ENCODE measurements at places on chromosomes 7 and 10. TPM values are rescaled to one million over a fixed set of nuclear protein-coding genes. Genes with fewer than 3 reads are reported as not detected.

The UCMA gene
- polyA plus RNA-seq, result not detected

The GNGT1 gene
- not detected for polyA plus RNA-seq

The WDR86 gene
- not detected for polyA plus RNA-seq

GRCh38 chr7:29330136-29330535, 135.6 kb downstream of the CHN2 start:
- DNase-seq, result no peak

DNA sequence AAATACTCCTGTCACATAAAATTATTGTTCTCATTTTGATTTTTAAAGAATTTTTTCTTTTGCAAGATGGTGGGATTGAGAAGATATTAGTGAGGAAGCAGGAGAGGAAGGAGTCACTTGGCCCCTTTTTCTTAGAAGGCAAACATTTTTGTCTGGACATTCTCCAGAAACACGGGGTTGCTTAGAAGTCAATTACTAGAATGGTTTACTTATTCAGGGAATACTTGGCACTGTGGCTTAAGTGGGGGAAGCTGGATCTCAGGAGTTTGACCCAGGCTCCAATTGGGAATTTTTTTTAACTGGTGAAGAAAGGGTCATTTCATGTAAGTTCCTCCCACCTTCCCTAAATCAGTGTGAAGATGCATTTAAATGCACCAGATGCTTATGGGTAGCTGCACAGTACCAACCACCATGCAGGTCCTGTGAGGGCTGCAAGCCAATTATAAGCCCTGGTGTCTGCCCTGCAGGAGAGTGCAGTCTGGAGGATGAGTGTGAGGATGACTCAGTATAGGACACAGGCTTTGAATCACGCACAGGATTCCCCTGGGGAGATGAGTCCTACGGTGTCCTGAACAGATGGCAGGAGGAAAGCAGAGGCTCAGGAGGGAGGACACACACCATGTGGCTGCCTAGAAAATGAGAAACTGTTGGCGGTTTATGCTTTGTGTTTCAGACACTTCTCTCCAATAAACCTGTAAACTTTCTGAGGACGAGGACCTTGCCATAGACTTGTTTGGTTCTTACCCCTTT, 299.1 kb downstream of the PLXNA4 start:
- no peak for DNase-seq

DNA sequence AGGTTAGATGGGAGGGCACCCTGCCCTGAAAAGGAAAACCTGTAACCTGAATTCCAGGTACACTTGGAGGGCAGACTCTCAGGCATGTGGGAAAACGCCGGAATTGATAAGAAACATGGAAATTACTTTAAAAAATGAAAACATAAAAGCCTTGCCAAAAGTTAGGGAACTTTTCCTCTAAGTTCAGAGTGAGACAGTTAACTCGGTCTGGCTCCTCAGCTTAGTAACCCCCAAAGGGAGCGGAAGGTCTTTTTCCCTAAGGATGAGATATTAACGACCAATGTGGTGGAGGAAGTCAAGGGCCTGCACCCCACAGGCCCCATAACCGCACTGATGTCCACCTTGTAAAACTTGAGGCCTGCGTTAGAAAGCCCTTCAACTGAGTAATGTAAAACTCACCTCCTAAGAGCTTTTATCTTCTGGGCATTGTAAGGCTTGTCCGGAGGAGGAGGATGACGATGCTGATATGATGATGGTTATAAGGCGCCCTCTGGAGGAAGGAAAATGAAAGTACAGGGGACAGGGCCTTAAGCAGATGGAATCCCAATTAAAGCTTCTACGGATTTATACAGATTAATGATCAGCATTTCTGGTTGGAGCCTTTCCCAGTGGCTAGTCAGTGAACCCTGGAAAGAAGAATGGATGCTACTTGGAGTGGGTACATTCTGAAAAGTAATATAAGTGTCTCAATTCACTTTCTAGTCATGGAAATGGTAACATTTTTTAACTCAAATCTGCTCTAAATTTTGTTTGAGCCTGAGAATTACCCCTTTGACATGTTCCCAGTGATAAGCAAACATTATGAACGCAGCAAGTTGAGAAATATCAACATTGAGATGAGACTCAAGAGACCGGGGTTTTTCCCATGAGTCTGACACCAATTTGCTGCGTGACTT, 694 bp downstream of the COL1A2 start:
- DNase-seq, result peak; percentile 80

DNA sequence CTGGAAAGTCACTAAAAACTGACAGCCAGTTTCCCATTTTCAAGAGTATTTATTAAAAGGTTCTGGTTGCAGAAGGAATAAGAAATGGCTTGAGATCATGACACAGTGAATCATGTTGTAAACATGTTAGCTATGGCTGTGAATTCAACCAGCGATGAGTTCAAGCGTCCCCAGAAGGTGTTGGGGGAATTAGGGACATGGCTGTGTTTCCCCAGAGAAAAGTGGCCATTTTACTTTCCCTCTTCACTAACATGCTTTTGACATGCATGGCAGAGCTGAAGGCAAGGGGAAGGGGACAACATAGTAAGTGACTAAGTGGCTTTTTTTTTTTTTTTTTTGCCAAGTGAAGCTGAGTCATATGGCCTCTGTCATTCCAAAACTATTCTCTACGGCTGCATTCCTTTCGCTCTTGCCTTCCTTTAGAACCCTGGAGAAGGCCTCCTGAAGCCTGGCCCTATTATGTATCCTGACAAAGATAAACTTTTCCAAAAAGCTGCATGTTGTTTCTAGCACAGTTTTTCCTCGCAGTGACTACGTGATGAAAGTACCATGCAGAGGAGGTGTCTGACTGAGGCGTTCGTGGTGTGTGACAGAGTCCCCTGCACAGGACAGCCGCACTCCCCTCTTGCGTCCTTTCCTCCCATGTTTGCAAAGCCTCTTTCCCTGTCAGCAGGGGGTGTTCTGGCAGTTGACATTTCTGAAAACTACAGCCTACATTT, 46.9 kb downstream of the EGFR start:
- DNase-seq, result peak; percentile 33

DNA sequence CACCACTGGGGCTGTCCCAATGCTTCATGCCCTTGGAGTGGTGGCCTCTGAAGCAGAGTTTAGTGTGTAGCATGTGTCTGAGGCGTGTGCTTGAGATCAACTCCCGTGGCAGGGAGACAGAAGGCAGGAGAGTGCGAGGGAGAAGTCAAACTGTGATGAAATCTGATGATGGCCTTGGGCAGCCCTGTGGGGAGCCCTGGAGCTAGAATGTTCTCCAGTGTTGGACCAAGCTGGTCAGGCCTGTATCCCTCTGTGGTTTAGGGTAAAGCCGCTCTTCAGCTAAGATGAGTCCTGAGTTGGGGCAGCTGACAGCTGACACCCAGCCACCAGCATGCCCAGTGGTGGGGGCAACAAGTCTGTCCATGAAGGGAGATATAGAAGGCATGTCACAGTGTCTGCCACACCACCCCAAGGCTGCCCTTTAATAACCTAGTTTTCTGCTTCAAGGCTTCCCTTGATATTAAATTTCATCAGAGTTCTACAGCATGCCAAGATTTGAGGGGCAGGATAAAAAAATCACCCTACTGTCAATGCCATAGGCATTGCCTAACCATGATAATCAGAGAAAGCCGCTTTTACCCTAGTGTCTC, 170.5 kb upstream of the SVIL start:
- DNase-seq, result no peak

GRCh38 chr10:19014034-19014433, 34.6 kb upstream of the MALRD1 start:
- no peak for DNase-seq

DNA sequence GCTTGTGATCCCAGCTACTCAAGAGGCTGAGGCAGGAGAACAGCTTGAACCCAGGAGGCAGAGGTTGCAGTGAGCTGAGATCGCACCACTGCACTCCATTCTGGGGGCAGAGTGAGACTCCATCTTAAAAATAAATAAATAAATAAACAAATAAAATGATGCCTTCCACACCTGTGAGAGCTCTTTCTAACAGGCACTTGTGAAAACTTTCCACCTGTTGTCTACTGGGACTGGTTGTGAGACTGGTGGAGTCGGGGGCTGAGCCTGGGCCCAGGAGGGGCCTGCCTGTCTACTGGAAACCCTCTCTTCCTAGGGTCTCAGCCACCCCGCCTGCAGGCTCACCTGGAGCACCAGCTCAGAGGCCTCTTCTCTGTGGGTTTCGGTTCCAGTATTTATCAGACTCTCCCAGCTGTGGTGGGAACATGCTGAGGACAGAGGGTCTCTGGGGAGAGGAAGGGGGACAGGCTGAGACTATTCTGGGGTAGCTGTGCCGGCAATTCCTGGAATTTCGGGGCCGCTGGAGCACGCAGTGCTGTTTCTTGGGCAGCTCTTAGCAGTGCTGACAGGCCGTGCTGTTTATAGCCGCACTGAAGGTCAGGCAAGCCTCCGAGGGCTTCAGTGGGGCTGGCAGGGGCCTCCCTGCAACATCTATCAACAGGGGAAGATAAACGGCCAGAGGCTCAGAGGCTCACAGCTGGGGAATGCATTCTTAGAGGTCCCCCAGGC, 3.8 kb downstream of the LDB3 start:
- DNase-seq, result peak; percentile 47

Measured in small intestine (tissue), 16 donors.